ENCODE measurements at places on chromosomes 11 and 22.

GRCh38 chr11:129141748-129142523 lies 50.2 kb downstream of the ARHGAP32 start:
- DNase-seq, result no peak

DNA sequence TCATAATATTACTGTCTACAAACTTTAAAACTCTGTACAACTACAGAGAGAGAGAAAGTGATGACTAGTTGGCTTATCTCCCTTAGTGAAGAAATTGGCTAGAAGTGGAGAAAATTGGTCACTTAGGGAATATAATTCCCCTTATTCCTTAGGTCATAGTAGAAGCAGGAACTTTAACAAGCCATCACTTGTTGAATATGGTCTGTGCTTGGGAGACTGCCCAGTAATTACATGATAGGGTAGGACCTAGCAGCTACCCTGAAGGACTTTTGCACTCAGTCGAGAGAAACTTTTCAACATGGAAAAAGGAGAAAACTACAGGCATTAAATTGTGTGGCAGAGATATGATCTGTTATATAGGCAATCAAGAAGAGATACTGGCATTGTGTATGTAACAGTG lies 576.5 kb upstream of the CCDC90B start:
- no peak for DNase-seq

- DNase-seq, result no peak
Measured at GRCh38 chr22:46829941-46830715, 67.7 kb downstream of the TBC1D22A start.

DNA sequence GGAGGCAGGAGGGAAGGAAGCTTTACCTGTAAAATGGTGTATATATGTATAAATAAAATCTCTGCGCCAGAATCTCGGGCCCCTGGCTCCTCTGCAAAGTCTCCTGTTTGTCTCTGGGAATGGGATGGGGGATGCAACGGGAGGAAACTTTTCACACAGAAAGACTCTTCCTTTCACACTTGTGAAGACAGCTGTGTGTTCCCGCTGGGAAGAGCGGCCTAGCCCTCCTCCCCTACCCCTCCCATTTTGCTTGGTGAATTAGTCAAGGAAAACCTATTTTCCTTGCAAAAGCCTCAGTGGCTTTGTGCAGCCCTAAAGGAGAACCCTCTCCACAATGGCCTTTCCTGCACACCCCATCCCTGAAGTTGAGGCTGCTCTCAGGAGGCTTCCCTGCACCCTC lies 9.4 kb upstream of the IGF2 start:
- no peak for DNase-seq

DNA sequence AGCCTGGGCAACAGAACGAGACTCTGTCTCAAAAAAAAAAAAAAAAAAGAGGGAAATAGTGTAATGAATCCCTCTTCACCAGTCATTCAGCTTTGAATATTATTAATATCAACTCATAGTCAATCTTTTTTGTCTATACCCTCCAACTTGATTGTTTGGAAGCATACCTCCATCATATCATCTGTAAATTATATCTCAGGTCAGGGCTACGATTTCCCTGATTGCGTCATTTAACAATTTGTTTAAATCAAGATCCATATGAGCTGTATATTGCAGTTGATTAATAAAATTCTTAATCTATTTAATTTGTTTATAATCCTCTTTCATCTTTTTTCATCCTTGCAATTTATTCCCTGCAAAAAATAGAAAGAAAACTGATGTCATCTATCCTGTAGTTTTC lies 60.2 kb downstream of the USP47 start:
- no peak for DNase-seq

DNA sequence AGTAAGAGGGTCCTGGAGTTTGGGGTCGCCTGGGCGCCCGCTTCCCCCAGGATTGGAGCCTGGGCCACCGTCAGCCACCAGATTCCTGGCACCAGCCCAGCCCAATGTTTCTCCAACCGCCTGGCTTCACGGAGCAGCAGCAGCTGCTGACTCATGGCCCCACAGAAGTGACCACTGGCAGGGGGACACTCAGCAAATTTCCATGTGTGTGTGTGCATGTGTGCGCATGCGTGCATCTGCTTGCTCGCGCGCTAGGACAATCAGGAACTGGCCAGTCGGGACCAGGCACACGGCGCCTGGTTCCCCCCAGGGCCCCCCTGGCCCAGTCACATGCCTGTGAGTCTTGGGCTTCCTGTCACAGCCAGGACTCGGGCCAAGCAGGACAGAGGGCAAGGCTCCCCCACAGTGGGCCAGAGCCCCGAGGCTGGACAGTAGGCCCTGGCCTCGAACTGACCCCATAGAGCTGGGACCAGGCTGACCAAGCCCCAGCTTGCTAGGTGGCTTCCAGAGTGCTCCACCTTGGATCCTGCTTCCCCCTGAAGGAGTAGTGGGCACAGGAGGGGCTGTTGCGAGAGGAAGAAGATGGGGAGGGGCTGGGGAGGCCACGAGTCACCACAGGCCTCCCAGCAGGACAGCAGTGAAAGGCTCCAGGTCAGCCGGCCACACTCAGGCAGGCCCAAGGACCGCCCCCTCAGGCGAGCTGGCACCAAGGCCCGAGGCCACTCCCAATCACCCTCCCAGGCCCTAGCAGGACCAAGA lies 3.2 kb downstream of the CTSD start:
- no peak for DNase-seq

DNA sequence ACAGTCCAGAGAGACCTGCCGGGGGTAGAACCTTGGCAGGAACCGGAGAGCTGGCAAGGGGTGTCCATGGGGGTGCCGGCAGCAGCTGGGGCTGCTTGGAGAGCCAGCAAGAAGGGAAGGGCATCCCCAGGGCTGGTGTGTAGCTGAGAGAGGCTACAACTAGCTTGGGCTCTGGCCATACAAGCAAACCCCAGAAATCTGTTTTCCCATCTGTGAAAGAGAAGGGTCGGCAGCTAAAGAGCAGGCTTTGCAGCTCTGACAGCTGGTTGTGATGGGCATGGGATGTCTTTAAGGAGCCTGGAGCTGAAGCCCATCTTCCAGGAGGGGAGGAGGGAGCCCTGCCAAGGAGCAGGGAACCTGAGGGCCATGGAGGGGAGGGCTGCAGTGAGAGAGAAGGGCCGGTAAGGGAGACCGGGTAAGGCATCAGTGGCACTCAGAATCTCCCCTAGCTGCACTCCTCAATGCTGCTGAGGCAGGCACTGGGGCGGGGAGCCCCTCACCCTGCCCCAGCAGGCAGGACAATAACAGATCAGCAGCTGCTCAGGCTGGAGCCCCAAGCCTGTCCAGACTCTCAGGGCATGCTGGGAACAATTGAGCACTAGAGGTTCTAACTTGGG lies 3.9 kb downstream of the CHST1 start:
- DNase-seq, result no peak

- DNase-seq, result no peak
Measured at GRCh38 chr11:65496304-65497140, 2.3 kb upstream of the MALAT1 start.

DNA sequence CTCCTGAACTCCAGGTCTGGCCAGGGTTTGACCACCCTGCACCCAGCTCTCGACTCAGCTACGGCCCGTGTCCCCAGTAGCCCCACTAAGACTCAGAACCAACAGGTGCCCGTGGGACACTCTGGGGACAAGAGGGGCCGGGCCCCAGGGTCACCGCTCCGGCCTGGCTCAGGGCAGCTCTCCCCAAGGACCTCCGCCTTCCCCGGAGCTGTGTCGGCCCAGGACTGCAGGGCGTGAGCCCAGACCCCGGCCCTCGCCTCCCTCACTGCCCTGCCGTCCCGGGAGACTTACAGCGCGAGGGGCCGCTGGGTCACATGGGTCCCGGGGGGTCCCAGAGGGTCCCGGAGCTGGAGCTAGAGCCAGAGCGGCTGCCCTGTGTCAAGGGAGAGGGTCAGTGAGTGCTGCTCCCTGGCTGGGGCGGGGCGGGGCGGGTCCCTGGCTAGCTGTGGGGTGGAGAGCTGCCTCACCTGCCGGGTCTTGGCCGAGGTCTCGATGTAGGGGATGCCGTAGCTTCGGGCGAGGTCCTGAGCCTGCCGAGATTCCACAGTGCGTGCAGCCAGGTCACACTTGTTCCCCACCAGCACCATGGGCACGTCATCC lies 2.3 kb downstream of the HRAS start:
- no peak for DNase-seq

GRCh38 chr22:43127166-43127908 lies 15.9 kb downstream of the MCAT start:
- no peak for DNase-seq

- DNase-seq, result peak; percentile 56
Measured at GRCh38 chr11:85810871-85811611, at the start of gene SYTL2. Gene SYTL2, minus strand, starts transcription at chr11:85811141. Its CDS starts 53,416 bp downstream, at chr11:85757725.

DNA sequence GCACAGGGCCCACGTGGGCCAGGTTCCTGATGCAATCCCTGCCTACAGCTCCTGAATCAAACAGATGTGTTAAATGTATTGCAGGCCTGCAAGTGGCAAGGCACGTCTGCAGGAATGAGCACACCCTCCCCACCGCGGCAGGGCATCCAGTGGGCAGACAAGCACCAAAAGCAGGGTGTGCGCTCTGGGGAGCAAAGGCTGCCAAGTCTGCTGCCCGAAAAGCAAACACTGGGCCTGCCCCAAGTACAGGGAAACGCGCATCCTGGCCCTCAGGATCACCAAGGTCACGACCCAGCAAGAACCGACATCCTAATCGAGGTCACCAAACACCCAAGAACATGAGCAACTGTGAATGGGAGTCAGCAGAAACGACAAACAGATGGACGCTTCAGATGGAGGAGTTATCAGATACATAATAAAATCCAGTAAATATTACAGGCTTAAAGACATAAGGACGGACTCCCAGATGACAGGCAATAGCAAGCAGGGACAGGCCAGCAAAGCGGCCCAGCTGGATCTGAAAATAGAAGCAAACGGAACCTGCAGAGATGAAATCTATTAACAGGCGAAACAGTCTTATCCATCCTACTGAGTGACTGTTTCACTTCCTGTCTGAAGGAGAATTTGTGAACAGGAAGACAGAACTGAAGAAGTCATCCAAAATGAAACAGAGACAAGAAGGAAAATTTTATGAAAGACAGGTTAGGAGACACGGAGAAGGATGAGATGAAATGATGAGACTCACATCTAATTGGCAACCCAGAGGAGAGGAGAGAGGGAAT lies 26.7 kb downstream of the CARS1 start:
- DNase-seq, result no peak

DNA sequence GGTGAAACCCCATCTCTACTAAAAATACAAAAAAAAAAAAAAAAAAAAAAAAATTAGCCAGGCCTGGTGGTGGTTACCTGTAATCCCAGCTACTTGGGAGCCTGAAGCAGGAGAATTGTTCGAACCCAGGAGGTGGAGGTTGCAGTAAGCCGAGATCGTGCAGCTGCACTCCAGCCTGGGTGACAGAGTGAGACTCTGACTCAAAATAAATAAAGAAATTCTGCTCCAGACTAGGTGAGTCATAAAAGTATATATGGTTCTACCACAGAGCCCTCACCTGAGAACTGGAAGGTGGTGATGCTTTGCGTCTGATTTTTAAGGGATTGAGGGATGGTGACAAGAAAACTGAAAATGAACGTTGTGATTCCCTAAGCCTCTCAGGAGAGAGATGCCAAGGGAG lies 58.4 kb downstream of the NTM start:
- DNase-seq, result no peak

DNA sequence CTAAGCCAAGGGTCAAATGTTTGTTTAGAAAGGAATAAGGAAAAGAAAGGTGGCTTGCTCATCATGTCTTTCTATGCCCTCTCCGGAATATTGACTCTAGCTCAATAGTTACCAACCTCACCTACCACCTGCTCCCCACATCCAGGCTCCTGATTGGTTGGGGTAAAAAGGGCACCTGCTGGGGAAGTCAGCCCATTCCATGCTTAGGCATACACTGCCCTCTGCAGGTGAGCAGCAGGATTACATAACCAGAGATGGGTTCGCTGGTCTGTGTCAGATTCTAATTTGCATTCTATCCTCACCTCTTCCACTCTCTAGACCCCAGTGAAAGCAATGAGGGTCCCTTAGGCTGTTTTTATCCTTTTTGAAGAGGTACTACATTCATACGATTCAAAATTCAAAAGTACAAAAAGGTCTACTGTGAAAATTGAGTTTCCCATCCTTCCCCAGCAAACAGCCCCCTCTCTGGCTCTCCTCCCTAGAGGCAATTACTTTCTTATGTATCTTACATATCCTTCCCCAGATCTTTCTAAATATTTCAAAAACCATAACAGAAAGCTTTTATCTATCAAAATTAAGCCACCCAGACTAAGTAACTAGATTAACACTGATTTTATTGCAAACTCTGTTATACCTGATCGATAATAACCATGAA lies 98.0 kb upstream of the ASPHD2 start:
- DNase-seq, result peak; percentile 31

GRCh38 chr11:17407575-17407974 lies 19.1 kb upstream of the KCNJ11 start:
- DNase-seq, result no peak
